Posterior cingulate gyrus (tissue), 11 donors: ENCODE measurements at places on chromosomes 12 and 14.

GRCh38 chr12:25243680-25243990, 7.1 kb downstream of the KRAS start:
- no peak for DNase-seq

DNA sequence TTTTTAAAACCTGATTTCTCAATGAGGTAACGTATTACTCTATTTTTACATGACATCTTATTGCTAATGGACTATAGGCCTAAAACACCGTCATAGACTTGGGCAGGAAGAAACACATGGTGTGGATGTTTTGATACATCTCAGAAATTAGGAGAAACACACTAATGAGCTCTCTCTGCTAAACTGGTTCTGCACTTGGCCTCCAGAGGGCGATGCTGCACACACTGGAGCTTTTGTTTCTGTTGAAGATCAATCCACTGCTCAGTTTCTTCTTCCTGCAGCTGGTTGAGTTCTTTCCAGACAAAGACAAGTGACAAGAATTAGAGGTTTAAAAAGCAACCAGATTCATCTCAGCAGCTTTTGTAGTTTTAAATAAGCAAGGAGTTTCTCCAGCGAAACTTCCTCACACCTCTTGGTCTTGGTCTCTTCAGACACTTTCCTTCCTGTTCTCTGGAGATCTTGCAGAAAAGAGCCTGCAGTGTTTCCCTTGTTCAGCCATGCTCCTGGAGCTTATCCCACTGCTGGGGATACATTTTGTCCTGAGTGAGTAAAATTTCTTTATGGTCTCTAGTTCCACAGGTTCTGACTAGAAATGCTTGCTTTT, 178.5 kb upstream of the OR4E1 start:
- peak; percentile 95 for DNase-seq

DNA sequence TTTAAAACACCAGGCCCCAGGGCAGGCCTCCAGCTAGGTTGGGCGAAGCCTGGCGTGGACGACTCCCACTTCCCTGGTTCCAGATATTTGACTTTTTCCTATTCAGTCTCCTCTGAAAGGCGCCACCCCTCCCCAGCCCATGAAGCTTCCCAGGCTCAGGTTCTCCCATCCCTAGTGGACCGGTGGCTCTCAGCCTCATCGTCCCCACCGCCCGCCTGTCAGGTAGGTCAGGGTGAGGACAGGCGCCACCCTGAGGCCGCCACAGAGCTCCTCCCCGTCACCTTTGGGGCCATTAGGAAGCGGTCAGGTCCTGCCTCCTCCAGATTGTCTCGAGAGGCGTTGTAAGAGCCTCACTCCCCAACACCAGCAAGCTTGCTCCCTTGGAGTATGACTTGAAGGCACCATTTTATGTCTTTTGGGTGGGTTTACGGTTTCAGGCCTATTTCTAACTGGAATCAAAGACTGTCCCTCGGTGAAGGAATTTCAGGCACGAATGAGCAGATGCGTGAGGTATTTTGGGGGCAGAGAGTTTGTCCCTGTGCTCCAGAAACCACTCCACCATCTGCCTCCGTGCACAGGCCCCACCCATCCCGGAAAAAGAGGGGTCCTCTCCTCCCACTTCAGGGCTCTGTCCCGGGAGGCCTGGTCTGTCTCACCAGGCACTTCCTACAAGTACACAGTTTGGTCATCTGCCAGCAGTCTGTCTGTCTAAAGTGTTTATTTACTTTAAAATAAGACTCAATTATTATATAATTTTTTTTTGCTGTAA, 55.6 kb downstream of the TSPAN9 start:
- no peak for DNase-seq

DNA sequence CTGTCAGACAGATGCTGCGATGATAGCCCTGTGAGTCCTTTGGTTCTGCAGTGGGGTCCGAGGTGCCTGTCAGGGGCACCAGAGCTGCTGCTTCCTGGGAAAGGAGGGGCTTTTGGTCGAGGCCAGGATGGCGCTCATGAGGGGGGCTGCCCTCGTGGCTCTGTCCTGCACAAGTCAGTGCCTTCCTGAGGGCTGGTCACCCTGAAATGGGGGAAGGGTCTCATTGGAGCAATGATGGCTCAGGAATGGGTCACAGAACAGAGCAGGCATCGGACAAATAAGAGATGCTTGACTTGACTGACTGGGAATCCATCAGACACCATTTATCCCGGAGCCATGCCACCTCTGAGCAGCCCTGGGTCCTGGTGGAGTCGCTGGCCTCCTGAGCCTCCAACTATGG, 121.9 kb downstream of the ADGRD1 start:
- DNase-seq, result no peak
